ENCODE measurements at places on chromosomes 16 and 17. TPM values are rescaled to one million over a fixed set of nuclear protein-coding genes. Genes with fewer than 3 reads are reported as not detected.

EPX gene
- not detected for polyA plus RNA-seq

RAB37 gene
- 159 TPM for polyA plus RNA-seq

CDH5 gene
- not detected for polyA plus RNA-seq

FBXW10B gene
- not detected for polyA plus RNA-seq

FAM83G gene
- polyA plus RNA-seq: 5.9 TPM

MAPK7 gene
- polyA plus RNA-seq: 6.7 TPM

CD300LB gene
- polyA plus RNA-seq: not detected

OTOA gene
- polyA plus RNA-seq: not detected

KRT28 gene
- not detected for polyA plus RNA-seq

MYH11 gene
- polyA plus RNA-seq: 0.59 TPM

TMEM114 gene
- polyA plus RNA-seq: not detected

CA5A gene
- polyA plus RNA-seq: not detected

C17orf100 gene
- polyA plus RNA-seq: 4.4 TPM

DBNDD1 gene
- 4.3 TPM for polyA plus RNA-seq

SPNS3 gene
- 8.8 TPM for polyA plus RNA-seq

VAT1L gene
- polyA plus RNA-seq: not detected

NKD1 gene
- 0.54 TPM for polyA plus RNA-seq

KRTAP1-5 gene
- polyA plus RNA-seq: not detected

AATK gene
- 0.03 TPM for polyA plus RNA-seq

SHBG gene
- polyA plus RNA-seq: not detected

TMEM220 gene
- 3.1 TPM for polyA plus RNA-seq

EXOC3L1 gene
- not detected for polyA plus RNA-seq

HSD17B2 gene
- polyA plus RNA-seq: not detected

RCVRN gene
- not detected for polyA plus RNA-seq

RABEP2 gene
- polyA plus RNA-seq: 2.9 TPM

MEOX1 gene
- polyA plus RNA-seq: 34.5 TPM

MT1G gene
- not detected for polyA plus RNA-seq

CTRL gene
- 0.21 TPM for polyA plus RNA-seq

FOXN1 gene
- not detected for polyA plus RNA-seq

RPH3AL gene
- 4.8 TPM for polyA plus RNA-seq

TP53TG3B gene
- not detected for polyA plus RNA-seq

SPATA32 gene
- not detected for polyA plus RNA-seq

IKZF3 gene
- polyA plus RNA-seq: 31.7 TPM

HOXB13 gene
- not detected for polyA plus RNA-seq

RNF222 gene
- polyA plus RNA-seq: 0.19 TPM

KCNG4 gene
- not detected for polyA plus RNA-seq

UTS2R gene
- not detected for polyA plus RNA-seq

Data from CD4-positive, CD25-positive, alpha-beta regulatory T cell (primary cell).